ENCODE measurements at places on chromosomes 6 and 20. TPM values are rescaled to one million over a fixed set of nuclear protein-coding genes. Genes with fewer than 3 reads are reported as not detected.

DNA sequence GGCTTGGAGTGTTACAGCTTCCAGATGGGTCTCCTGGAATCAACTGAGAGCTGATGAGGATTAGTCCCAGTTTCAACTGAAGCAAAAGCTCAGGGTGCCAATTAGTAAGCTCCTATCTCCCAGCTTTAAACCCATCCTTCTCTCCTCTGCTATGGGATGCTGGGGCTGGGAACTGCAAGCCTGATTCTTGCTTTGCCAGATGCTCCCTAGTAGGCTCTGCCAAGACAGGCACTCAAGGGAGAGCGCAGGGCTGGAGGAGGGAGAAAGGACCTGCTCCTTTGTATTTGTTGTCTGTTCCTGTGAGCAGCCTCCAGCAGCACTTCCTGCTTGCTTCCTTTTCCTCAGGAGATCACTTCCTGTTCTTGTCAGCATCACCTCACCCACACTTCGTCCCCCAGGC lies 309.7 kb downstream of the KIF16B start:
- DNase-seq: no peak

GRCh38 chr20:61951695-61952533 lies 113.8 kb downstream of the TAF4 start:
- DNase-seq: peak; percentile 28

DNA sequence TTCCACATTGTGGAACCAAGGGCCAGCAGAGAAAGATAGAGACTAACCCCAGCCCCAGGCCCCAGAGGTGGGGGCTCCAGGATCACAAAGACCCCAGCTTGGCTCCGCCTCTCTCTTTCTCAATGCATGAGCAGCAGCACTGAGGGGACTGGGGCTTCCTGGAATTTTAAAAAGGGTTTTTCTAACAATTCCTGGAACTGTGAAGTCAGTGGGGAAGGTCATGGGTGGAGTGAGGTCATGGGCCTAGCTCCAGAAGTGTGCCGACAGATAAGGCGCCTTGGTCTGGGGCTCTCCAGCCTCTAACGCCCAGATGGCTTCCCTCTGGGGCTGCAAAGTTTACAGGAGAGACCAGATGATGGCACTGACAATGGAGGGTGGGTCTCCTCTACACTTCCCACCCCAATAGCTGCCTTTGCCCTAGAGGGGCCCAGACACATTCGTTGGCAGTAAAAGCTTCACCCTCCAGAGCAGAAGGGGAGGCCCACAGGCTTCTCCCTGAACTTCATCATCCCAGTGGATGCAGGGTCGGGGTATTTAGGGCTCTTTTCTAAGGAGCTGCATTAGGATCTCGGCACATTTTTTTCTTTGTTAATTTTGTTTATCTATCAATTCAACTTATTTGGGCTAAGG lies 46.9 kb upstream of the CD93 start:
- no peak for DNase-seq

- DNase-seq: no peak
These were observed 166.1 kb upstream of the TNFAIP3 start for GRCh38 chr6:137700751-137701477.

RAB44 gene
- not detected for total RNA-seq

F13A1 gene
- not detected for total RNA-seq

DNA sequence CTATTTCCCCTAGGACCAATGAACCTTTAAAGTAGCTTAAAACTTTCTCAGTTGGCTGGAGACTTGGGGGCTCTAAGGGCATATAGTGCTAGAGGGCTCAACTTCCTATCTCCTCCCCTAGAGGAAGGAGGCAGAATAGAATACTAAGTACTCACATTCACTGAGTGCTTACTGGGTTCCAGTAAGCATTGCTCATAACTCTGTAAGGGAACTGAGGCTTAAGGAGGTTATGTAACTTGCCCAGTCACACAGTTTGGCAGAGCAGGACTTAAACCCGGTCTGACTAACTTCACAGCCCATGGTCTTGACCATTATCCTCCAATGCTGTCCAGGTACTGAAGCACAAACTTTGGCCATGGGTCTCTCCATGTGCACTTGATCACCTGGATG lies 12.5 kb downstream of the SESN1 start:
- peak; percentile 69 for DNase-seq

- no peak for DNase-seq
These were observed 35.7 kb upstream of the SNRPB2 start for GRCh38 chr20:16694161-16694560.

DNA sequence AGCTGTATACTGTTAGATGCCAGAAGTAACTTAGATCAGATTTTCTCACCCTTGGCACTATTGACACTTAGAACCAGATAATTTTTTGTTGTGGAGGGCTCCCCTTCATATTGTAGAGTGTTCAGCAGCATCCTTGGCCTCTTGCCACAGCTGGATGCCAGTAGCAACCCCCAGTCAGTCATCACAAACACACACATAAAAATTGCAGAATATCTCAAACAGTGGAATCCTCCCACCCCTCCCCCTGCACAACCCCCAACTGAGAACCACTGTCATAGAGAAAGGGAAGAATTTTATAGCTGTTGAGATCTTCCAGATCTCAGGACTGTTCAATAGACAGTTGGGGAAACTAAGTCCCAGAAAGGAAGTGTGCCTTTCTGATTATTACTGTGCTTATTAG lies 81.2 kb upstream of the VSTM2L start:
- DNase-seq: peak; percentile 32

DNA sequence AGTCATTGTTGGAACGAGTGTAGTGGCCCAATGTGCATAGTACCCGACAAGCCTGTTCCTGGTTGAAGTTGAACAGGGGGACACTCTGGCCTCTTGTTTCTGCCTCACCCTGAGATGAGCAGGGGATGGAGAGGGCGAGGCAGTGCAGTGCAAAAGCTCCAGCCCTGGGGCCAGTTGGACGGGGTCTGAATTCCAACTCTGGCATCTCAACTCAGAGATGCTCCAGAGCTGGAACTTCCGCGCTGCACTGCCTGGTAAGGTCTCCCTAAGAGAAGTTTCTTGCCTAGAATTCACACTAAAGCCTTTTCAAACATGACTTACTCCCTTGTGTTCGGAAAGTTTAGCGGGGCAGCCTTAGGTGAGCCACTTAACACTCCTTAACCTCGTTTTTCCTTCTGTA lies 72.3 kb upstream of the SLC22A1 start:
- no peak for DNase-seq

- DNase-seq: no peak
These were observed 43.6 kb downstream of the MUC22 start for GRCh38 chr6:31053873-31054272.

DNA sequence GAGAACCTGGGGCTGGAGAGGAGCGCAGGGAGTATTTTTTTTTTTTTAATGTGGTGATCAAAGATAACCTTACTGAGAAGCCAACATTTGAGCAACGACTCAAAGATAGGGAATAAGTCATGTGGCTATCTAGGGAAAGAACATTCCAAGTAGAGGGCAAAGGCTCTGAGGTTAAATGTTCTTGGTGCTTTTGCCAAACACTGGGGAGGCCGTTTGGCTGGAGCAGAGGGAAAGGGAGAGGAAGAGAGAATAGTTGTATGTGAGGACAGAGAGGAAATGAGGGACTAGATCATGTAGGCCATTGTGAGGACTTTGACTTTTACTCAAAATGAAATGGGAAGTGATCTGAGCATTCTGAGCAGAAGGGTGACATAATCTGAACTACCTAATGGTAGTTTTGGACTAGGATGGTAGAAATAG lies 27.8 kb downstream of the ACSS2 start:
- DNase-seq: no peak

CLPSL2 gene
- total RNA-seq: not detected

DNA sequence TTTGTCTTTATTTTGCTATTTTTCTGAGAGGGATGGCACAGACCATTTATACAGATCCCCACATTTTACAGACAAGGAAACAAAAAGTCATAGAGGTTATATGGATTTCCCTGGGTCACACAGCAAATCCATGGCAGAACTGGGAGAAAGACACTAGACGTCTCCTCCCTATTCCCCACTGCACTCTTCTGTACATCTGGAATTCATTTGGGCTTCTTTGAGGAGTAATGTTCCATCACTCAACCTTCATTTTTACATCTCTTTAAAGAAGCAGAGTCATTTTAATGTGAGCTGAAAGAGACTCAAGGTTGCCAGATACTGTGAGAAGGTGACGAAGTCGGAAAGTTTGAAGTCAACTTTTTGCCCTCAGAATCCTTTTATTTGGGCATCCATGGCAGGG lies 207.3 kb downstream of the OTOR start:
- no peak for DNase-seq

DNA sequence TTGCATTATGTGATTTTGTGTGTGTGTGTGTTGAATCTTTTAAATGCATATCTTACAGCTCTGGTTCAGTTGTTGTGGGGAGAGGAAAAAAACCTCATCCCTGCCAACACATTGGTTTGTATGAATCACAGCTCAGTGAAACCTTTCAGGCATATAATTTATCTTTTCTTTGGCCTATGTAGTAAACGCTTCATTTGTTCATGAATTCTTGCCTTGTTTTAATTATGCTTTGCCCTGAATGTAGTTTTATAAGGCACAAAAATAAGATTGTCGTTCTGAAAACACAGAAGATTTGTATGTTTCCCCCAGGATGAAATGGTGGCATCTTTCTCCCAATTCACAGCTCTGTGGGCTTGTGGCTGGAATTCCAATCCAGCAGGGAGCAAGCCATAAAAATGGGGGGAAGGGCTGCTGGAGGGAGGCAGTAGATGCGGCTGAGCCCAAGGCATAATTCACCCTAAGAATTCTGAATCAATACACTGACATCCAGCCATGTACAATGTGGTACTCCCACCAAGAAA lies 45.1 kb downstream of the BCAS1 start:
- no peak for DNase-seq

DNA sequence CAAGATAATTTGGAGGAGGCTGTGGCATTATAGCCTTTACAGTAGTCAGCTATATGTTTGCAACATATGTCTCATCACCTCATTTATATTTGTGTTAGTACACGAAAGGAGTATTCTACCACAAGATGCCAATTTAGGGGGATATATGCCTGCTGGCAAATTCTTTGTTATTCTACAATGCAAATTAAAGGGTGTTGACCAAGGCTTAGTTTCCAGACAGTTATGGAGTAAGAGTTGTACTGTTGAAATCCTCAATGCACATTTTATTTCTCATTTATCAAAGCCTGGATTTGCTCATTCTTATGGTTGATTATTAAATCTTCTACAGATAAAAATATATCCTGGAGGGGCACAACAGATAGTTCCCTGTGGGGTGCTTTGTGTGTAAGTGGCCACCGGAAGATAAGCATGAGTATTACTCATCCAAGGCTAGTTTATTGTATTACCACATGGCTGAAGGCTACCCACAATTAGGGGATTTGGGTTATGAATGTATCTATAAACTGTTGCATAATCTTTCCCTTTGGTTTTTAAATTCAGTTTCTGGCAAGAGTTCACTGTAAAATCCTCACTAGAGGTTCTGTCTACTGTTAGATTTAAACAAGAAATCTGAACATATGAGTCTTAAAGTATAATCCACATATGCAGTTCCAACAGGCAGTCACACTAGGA lies 9.0 kb downstream of the CST9 start:
- DNase-seq: no peak

DNA sequence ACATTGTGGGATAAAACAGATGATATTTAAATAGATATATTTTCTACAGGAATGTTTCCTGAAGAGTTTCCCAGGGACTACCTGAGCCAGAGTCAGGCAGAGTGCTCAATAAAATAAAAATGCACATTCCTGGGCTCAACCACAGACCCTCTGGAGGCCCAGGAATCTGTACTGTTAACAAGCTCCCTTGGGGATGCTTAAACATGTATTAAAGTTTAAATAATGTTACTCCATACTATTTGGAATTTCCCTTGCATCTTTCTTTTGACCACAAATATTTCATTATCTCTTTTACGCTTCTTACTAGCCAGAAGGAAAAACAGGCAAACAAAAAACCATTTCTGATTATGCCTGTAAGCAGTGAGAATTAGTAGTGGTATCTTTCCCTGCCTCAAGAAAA lies 42.3 kb downstream of the GPR63 start:
- DNase-seq: peak; percentile 40

ADA gene
- total RNA-seq: 6.9 TPM

Measured in IMR-90 (cell line).